ENCODE measurements at places on chromosomes 1 and 21. TPM values are rescaled to one million over a fixed set of nuclear protein-coding genes. Genes with fewer than 3 reads are reported as not detected.

Gene SZT2
- total RNA-seq = 85.3 TPM

Gene TTLL7
- 123 TPM for total RNA-seq

DNA sequence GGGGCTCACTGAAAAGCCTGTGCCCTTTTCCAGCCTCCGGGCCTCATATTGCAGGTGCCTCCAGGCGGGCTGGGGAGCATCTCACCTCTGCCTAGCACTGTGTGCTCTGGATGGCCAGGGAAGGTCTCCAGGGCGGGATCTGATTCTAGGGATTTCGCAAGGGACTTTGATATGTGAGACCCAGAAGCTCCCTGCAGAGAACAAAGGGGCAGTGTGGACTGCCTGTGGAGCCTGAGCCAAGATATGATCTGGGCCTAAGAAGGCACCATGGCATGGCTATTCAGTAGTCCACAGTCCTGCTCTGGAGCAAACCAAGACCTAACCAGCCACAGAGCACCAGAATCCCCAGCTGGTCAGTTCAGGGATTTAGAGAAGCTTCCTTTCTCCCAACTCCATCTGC, 157.2 kb downstream of the ST6GALNAC5 start:
- DNase-seq = no peak
- no peak overlapping the region for H3K27ac ChIP-seq
- H3K27me3 ChIP-seq = peaks cover 13% of the 10 kb centered on the region
- no peak overlapping the region for H3K4me3 ChIP-seq
- peaks cover 77% of the 10 kb centered on the region for H3K4me1 ChIP-seq

DNA sequence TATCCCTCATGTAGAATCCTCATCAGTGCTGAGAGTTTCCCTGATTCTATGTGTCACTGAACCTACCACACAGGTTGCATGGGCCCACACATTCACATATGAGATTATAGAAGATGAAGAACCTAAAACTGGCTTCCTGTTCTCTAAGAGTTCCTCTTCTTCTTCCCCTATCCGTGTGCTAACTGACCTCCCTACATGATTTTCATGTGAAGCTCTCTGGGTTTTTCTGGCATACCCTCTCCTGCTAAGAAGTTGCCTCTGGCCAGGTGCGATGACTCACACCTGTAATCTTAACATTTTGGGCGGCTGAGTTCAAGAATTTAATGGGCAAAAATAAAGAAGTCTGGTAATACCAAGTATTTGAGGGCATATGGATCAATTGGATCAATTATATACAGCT, 5.5 kb upstream of the CD244 start:
- no peaks in the 10 kb centered on the region for H3K4me1 ChIP-seq
- peaks cover 2% of the 10 kb centered on the region for H3K27me3 ChIP-seq
- no peak overlapping the region for H3K4me3 ChIP-seq
- no peaks in the 10 kb centered on the region for H3K36me3 ChIP-seq
- H3K27ac ChIP-seq = no peak overlapping the region

GRCh38 chr1:100323419-100324106, 28.7 kb upstream of the CDC14A start:
- no peak for DNase-seq
- H3K4me1 ChIP-seq = no peaks in the 10 kb centered on the region
- H3K27me3 ChIP-seq = no peaks in the 10 kb centered on the region

All from glutamatergic neuron (in vitro differentiated cells).